ENCODE measurements at places on chromosomes 16 and 17. TPM values are rescaled to one million over a fixed set of nuclear protein-coding genes. Genes with fewer than 3 reads are reported as not detected.

DNA sequence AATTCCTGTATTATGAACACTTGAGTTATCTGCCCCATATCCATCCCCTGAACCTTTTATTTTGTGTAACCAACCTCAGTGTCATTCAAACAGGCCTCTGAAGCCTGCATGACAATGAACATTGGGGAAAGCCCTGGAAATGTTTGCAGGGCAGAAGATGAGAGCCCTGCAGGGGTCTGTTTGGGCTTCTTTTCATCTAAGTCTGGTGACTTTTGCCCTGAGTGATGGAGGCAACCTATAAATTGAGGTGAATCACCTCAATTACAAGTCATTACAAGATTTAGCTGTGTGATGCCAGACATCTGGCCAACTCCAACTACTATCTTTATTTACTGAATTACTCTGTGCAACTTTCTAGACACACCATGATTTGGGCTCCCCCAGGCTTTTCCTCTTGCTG is 189.2 kb downstream of the MAF start:
- DNase-seq = no peak

The OTOP2 gene
- total RNA-seq = not detected

The SLC5A2 gene
- 1.0 TPM for total RNA-seq

GRCh38 chr16:66388350-66389139 is 22.1 kb downstream of the CDH5 start:
- no peak for DNase-seq

- no peak for DNase-seq
Observed at GRCh38 chr16:63813862-63814261, 1308.0 kb downstream of the CDH11 start.

DNA sequence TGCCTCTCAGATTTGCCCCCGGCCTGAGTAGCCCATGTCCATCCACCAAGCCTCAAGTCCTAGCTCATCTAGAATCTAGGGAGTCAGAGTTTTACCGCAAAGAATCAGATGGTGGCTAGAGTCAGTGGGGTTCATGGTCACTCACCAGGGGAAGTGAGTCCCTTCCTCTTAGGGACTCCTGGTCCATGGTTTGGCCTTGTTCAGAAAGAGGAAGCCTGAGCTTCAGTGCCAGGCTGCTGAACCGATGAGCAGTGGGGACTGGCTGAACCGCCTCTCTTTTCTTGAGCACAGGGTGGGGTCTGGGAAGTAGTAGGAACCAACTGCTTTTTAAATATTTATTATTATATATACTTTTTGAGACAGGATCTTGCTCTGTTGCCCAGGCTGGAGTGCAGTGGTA is 160.3 kb downstream of the NTN1 start:
- no peak for DNase-seq

The GPR139 gene
- not detected for total RNA-seq

DNA sequence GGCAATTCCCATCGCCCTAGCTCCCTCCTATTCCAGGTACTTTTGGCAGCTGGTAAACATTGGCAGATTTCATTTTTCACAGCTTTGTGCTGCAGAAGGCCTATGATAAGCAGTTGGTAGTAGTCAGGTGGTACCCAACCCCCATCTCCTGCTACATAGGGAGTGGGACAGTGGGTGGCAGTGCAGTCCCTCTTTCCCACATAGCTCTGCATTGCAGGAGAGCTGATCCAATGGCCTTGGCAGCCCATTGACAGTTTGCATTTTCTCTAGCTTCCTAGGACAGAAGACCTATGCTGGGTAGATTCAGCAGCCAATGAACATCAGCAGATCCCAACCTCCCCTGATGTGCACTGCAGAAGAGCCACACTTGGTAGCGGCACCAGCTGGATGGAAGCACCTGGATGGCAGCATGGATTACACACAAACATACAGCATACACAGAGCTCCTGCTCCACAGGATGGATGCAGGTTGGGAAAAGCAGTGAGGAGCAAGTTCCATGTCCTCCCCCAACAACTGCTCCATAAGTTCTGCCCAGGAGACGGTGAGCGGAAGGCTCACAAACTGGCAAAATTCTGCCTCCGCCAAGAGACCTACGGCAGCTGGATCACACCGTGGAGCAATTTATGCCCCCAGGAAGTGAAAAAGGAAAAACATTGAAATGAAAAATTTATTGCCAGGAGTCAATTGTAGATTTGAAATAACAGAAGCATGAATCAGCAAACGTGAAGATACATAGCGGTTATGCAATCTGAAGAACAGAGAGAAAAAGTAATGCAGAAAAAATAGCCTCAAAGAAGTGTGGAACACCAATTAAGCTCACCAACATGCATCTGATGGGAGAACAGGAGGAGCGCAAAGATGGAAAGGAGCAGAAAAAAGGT is 95.7 kb downstream of the CACNG1 start:
- no peak for DNase-seq

- DNase-seq = peak; percentile 69
Observed at GRCh38 chr16:569445-570254, at the start of gene PIGQ. TSS of gene PIGQ (plus strand) at chr16:569968. CDS start at chr16:574075, 4,107 bp downstream.

DNA sequence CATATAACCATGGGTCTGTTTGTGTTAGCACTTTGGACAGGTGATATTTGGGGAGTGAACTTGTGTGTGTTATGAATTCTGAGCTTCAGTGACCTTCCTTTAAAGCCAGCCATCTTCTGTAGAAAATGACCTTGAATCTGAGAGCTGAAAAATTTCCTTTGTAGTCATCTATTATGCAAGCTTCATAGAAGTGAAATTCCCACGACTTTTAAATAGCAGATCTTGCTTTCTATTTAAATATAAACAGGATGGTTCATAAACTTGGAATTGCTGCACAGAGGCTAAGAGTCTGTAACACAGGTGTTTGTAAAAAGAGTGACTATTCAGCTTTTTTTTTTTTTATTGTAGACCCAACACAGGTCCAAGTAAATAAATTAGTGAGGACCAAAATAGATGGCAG is 85.5 kb downstream of the MARCHF10 start:
- no peak for DNase-seq

DNA sequence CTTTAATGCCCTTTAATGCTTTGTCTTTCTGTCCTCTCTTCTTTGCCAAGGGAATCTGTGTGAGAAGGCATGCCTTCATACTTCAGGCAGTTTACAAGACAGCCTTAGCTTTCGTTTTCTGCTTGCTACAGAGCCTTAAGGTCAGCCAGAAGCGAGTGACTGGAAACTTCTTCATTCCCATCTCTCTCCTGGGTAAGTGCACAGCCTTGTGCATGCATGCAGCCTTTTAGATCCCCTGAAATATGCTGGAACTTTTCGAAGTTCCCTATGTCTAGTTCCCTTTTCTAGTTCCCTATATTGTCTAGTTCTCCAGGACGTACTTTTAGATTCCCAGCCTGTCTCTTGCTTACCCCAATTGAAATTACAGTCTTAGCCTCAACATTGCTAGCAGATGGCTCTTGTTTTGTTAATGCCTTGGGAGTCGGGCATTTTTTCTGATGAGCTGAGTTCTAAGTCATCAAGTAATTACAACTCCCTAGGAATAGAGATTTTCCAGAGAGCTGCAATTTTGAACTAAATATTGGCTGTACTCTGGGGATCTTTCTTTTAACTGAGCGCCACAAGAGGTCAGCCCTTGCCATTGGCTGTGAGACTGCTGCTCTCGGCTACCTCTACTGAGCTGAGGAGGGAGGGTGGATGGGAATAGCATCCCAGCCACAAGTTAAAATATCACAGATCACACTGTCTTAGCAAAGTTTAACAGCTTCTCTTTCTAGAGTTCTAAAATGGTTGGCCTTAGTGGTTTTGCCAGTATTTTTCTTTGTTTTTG is 22.7 kb upstream of the PPM1D start:
- peak; percentile 36 for DNase-seq

The GSDMA gene
- 0.44 TPM for total RNA-seq

The ST6GALNAC1 gene
- total RNA-seq = 19.6 TPM

The LRRC36 gene
- total RNA-seq = 23.6 TPM

The DNAAF8 gene
- 4.3 TPM for total RNA-seq

DNA sequence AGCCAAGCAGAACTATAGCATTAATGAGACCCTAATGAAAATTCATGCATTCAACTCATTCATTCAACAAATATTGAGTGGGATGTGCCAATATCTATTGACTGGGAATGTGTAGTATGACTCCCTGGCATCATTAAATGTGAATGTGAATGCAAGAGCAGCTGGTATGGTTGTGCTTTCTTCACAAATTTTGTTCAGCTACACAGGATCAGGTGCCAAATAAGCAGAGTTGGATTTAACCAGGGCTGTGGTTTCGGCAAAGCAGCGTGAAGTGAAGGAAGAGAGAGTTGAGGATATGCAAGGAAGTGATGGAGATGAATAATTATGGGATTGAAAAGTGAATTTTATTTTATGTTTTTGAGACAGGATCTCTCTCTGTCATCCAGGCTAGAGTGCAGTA is 87.1 kb upstream of the HNF1B start:
- DNase-seq = no peak

DNA sequence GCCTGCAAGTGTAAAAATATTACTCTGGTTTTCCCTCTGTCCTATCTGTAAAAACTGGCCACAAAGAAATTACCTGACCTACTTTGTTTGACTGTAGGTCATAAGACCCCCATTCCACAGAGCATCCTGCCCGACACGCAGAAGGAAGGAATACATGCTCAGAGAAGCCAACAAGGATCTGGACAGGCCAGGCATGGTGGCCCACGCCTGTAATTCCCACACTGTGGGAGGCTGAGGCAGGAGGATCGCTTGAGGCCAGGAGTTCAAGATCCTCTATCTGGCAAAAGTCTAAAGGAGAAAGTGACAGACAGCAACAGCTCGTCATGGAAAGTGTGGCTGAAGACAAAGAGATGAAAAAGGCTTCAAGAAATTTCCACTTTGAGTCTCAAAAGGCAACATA is 78.2 kb upstream of the RNU2-1 start:
- no peak for DNase-seq

DNA sequence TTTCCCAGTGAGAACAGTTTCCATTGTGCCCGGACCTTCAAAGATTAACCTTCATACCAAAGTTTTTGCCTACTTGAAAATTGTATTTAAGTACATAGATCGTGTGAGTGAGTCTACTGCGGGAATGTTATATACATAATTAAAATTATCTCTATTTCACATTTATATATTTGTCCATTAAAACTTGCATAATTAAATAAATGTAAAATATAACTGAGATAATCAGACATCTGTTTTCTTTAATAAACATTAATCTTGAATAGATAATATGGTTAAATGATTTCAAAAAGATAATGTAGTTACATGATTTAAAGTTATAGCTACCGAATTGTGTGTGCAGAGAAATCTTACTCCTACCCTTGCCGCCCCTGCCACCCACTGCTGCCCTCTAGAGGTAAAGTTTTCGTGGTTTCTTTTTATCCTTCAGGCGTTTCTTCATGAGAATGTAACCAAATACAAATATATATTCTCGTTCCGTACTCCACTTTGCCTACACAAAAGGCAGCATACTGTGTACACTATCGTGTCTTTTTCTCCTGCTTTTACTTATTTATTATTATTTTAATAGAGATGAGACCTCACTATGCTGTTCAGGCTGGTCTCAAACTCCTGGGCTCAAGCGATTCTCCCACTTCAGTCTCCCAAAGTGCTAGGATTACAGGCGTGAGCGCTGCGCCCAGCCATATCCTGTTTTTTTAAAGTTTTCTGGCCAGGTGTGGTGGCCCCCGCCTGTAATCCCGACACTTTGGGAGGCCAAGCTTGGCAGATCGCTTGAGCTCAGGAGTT is 35.6 kb downstream of the RPA1 start:
- DNase-seq = no peak

DNA sequence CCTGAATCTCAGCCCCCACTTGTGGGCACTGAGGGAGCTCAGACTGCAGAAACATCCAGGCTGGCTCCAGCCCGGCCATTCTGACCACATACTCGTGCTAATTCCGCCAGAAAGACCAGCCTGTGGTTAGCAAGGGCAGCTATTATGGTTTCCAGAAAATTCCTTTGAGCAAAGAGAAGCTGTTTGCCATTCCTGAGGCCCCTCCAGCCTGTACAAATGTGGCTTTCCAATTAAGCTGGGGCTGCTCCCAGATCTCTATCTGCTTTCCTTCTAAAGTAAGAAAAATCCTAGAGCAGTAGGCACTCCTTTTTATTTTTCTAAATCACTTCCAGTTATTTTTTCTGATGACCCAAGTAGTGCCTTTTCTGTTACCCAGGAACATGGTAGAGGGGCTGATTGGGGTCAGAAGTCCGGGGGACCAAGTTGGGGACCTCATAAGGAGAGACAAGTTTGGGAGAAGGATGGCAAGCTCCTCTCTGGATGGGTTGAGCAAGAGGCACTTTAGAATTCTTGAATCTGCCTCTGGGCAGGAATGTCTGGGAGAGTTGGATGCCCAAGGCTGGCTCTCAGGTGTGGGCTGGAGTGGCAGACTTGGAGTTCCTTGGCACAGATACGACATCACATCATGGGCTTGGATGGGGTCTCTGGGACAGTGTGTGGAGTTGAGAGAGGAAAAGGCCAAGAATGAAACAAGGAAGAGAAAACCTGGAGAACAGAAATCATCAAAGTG is 83.3 kb upstream of the TNRC6C start:
- no peak for DNase-seq

GRCh38 chr17:71234349-71234748 is 886.5 kb upstream of the SOX9 start:
- no peak for DNase-seq

- DNase-seq = no peak
Observed at GRCh38 chr16:22618842-22619241, 108.2 kb downstream of the NPIPB5 start.

- DNase-seq = no peak
Observed at GRCh38 chr17:76599694-76600460, 14.2 kb upstream of the ST6GALNAC2 start.

The CCDC144A gene
- total RNA-seq = 1.1 TPM

The SULT1A2 gene
- 10.8 TPM for total RNA-seq

DNA sequence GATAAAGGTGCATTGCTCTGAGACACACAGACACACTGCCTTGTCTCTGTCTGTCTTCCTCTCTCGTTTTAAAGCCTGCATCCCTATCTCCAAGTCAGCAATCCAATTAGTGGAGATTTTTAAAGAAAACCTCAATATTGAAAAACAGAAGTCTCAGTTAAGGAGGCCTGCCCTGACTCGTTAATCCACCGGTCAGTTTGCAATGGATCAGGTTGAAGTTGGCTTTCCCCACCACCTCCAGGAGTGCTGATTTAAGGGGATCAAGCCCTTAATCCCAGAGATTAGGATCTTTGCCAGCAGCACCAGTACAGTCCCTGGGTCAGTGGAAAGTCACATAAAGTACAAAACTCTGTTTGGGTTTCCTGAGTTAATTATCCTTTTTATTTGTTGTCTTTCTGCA is 271.1 kb upstream of the ASIC2 start:
- no peak for DNase-seq

DNA sequence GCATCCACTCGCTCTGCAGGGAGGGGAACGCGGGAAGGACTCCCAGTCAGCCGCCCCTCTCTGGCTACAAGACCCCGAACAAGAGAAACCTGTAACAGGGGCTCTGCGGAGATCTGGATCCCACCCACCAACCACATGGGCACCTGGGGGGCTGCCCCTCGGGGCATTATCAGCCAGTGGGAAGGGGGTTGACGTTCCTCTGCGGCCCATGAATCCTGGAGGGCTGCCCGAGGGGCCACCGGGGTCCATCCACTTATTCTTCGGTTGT is 1.8 kb upstream of the PCGF2 start:
- DNase-seq = no peak

The CD19 gene
- total RNA-seq = not detected
